Fibroblast of skin of scalp (primary cell): ENCODE measurements at places on chromosomes 16 and 17.

DNA sequence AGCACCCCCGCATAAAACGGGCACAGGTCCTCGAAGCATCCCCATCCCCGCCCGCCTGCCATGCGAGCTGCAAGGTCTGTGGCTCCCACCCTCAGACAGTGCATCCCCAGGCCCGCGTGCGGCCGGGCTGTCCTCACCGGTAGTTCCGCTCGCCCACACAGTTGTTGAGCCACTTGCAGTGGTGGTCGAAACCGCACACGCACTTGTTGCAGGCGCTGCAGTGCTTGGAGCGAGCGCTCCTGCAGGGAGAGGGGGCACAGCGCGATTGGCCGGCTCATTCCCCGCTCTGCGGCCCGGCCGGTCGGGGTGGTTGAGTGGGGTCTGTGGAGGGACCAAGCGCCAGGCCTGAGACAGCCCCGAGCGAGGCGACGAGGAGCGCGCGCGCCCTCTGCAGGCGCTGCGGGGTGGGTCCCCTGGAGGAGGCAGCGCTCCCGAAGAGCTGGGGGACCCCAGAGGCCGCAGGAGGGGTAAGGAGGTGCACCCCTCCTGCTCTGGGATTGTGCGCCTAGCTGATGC is 6.0 kb upstream of the TPPP3 start:
- peak; percentile 18 for DNase-seq

DNA sequence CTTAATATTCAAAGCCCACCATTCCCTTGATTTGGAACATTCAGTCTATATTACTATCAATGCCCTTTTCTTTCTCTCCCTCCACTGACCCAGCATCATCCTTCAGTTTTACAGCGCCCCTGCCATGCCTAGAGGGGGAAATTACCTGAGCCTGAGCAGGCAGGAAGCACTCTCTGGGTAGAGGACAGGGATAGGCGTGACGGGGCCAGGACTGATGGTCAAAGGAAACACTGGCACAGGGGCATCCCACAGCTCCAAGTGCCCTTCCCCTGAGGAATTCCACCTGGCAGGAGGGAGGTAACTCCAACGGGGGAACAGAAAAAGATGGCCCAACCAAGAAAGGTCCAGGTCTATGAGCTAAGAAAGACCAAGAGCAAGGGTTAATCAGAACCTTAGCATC is 10.0 kb downstream of the CTC1 start:
- DNase-seq: no peak

- DNase-seq: no peak
Observed at GRCh38 chr16:9099131-9099625, 7.7 kb downstream of the HAPSTR1 start.

DNA sequence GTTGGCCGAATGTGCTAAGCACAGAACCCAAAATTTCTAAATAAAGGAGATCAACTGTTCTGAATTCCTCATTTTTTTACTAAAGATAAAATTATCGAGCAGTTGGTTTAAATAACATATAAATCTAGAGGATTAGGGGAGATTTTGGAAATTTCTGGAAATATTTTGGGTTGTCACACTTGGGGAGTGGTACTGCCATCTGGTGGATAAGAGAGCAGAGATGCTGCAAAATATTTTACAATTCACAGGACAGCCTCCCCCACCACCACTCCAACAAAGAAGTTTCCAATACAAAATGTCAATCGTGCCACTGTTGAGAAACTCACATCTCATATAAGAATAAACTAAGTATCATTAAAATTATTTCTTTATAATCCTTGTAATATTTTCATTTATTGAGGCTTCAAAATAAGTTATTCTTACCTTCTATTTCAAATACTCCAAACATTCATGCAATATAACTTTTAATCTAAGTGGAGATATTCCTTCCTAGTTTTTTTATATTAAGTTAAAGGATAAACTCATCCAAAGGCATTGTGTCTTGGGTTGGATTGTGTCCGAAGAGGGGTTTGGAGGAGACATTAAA is 17.0 kb upstream of the ABCA8 start:
- peak; percentile 42 for DNase-seq

- DNase-seq: peak; percentile 70
Observed at GRCh38 chr16:13298666-13299065, 397.3 kb downstream of the SHISA9 start.

- peak; percentile 91 for DNase-seq
Observed at GRCh38 chr17:7587420-7588151, 2.3 kb downstream of the SOX15 start.

GRCh38 chr16:25707982-25708583 is 16.3 kb downstream of the HS3ST4 start:
- DNase-seq: no peak

DNA sequence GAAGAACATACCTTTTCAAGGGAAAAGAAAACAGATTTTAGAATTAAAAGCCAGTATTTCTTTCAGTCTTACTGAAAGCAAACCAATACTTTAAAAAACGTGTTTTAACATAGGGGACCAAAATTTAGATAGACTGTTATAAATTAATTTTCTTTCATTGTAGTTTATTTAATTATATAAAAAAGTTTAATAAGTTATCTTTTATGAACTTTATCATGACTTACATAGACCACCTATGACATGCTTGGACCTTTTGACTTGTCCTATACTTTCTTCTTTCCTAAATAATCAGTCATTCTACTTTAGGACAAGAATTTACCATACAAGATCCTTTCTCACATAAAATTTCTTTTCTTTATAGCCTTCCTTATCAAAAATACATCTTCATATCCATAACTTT is 102.0 kb upstream of the HAS3 start:
- DNase-seq: no peak

DNA sequence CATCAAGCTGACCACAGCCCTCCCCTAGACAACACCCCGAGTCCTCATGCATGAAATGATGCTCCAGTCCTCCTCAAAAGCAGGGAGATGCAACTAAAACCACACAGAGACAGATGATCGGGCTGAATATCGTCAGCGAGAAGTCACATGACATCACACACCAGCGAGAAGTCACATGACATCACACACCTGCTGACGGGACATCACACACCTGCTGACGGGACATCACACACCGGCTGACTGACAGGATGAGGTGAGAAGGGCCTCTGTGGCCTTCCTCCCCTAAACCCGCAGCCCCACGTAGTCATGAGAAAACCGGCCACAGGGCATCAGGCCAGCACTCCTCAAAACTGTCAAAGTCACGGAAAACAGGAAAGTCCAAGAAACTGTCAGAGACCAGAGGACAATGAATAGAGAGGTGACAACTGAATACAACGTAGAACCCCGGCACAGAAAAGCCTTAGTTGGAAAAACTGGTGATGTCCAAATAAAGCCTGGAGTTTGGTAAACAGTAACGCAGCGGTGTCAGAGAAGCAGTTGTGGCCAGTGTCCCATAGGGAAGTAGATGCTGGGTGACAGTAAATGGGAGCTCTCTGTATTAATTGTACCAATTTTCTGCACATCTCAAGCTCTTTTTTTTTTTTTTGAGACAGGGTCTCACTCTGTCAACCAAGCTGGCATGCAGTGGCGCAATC is 14.3 kb downstream of the LITAF start:
- no peak for DNase-seq

DNA sequence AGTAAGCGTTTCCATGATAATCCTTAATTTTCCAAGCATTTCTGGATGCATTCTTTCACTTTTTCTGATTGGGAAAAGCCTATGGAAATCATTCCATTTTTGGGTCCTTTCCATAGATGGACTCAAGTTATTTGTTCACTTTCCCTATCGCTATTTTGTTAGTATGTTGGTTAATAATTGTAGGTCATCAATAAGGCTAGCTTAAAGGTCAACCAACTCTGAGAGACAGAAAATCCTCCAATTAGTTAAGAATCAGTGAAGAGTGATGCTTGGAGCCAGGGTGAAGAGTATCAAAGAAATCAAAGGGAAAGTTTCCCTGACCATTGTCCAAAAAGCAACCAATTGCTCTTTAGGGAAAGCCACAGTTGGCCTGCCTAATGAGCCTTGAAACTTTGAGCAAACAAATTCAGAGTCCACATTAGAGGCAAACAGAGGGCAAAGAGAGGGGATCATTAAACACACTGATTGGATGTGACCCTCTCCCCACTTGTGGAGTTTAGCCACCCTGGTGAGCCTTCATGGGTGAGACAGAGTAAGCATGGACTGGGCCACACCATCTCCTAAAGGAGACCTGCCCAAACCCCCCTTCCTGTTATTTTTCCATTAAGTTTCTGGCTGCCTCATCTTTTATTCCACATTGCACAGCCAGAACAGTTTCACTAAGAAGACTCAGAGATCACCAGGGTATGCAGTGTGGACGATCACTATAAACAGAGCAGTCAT is 133.4 kb upstream of the DYNLRB2 start:
- no peak for DNase-seq

GRCh38 chr16:57672416-57672815 is 4.3 kb downstream of the ADGRG3 start:
- DNase-seq: no peak

- no peak for DNase-seq
Observed at GRCh38 chr17:48646183-48647102, 20.3 kb upstream of the HOXB9 start.

- no peak for DNase-seq
Observed at GRCh38 chr17:57512691-57513090, 232.4 kb downstream of the CCDC182 start.

- DNase-seq: peak; percentile 31
Observed at GRCh38 chr17:40903129-40903847, 18.2 kb upstream of the KRT20 start.

- DNase-seq: no peak
Observed at GRCh38 chr17:80122026-80122575, 20.7 kb downstream of the GAA start.

- DNase-seq: peak; percentile 58
Observed at GRCh38 chr17:62093188-62094155, 28.4 kb upstream of the MED13 start.

DNA sequence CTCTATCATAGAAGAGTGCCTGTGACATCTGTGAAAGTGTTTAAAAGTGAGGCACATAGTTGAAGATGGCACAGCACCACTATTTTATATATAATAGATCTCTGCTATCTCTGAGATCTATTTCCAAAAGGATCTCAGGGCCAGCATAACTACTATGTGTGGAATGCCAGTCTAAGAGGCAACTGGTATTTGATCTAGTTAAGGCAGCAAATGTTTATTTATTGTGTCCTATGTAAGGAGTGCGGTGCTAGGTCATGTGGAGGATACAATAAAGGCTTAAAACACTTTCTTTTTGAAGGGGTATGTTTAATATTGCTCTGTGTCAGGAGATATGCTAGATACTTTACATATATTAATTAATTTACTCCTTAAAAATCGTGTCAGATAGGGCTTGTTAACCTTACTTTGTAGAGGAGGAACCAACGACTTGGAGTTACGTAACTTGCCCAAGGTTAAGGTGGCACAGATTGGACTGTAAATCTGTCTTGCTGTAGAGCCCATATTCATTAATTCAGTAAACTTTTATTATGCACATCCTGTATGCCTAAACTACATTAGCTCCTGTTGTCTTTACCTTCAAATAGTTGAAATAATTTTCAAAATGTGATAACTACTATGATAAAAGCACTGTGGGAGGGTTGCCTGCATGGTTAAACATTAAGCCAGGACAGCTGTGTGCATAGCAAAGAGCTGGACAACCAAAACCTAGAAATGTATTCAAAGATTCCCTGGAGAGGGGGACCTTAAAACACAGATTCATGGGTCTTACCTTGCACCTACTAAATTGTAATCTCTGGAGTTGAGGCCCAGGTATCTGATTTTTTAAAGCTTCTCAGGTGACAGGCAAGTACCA is 83.3 kb downstream of the NLK start:
- DNase-seq: no peak

DNA sequence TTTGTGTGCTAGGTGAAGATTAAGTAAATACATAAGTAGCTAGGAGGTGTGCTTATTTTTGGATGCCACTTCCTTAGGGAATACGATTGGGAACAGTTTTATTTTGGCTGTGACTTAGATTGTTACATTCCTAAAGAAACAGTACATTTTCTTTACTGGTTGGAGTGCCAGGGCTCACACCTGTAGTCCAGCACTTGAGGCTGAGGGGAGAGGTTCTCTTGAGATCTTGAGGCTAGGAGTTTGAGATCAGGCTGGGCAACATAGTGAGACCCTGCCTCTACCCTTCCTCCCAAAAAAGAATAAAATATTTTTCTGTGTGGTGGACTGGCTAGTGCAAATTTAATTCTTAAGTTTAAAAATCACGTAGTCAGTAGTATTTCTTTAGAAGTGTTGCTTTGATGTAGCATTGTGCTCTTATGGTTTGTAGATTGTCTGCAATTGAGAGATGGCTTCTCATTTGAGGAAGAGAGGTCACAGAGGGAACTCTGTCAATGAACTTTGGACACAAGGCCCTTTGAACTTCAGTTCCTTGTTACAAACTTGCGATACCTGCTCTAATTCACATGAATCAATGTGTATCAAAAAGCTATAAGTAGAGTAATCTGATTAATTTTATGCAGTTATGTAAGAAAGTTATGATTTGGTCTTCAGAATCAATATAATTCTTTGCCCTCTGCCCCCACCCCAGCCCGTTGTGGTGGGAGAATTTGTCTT is 7.1 kb downstream of the HAPSTR1 start:
- DNase-seq: no peak

GRCh38 chr16:68289202-68289601 is 21.5 kb downstream of the SLC7A6OS start:
- no peak for DNase-seq

- DNase-seq: peak; percentile 87
Observed at GRCh38 chr16:70715860-70716357, 30.1 kb upstream of the MTSS2 start.

GRCh38 chr16:73020409-73020884 is 27.5 kb downstream of the ZFHX3 start:
- peak; percentile 97 for DNase-seq

DNA sequence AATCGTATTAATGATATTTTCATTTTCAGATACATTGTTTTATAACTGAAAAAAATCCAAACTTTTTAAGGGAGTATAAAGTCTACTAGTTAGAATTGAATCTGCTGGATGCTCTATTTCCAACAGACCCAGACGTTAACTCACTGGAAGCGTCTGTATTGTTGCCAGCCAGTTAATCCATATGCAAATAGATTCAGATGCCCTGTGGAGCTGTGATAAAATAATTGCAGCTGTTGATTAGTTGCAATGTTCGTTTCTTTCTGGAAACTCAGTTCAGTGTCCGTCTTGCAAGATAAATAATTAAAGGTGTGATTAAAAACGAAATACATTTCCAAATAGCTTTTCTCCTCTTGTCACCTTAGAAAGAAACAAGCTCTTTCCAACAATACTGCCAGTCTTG is 5.1 kb upstream of the GNA13 start:
- no peak for DNase-seq

GRCh38 chr16:88445583-88445960 is 7.5 kb upstream of the ZFPM1 start:
- no peak for DNase-seq

- DNase-seq: no peak
Observed at GRCh38 chr16:22322021-22322471, 24.8 kb downstream of the POLR3E start.

DNA sequence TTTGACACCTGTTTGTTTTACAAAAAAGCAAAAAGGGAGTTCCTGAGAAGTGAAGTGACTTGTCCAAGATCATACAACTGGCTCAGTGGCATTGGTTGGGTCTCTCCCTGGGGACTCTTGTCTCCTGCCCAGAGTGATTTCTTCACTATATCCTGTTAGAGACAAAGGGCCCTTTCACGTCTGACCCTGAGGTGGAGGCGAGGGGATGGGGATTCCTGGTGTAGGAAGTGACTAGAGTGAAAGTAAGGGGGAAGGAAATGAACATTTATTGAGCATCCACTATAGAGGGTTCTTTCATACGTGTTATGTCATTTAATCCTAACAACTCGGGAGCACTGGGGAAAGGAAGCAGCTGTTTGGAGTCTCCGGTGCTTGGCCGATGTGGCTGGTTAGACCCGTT is 9.0 kb downstream of the ITGB3 start:
- no peak for DNase-seq

GRCh38 chr16:77946823-77947222 is 75.5 kb upstream of the CLEC3A start:
- no peak for DNase-seq
